ENCODE measurements at places on chromosomes 3 and 15.

- no peak for DNase-seq
Observed at GRCh38 chr3:197858598-197858997, 67.5 kb downstream of the LRCH3 start.

- no peak for DNase-seq
Observed at GRCh38 chr3:56894881-56895431, 93.2 kb upstream of the ARHGEF3 start.

DNA sequence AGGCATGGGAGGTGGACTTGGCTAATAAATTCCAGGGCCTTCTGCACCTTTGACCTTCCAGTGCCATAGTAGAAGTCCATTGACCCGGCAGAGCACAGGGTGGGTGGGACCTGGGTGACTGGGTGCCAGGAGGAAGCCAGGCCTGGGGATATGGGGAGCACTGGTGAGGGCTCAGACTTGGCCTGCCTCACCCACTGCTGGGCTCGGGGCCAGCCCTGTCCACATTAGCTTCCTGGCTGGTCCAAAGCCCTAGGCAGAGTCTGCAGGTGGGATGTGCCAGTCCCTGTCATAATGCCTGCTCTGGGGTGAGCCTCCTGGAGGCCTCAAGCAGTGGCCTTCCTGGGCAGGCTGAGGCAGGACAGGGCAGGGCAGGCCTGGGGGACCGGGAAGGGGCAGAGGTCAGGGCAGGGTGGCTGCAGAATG, 38.1 kb upstream of the CHRNB4 start:
- DNase-seq, result no peak

GRCh38 chr15:78241017-78241416, 6.7 kb upstream of the ACSBG1 start:
- DNase-seq, result peak; percentile 87

DNA sequence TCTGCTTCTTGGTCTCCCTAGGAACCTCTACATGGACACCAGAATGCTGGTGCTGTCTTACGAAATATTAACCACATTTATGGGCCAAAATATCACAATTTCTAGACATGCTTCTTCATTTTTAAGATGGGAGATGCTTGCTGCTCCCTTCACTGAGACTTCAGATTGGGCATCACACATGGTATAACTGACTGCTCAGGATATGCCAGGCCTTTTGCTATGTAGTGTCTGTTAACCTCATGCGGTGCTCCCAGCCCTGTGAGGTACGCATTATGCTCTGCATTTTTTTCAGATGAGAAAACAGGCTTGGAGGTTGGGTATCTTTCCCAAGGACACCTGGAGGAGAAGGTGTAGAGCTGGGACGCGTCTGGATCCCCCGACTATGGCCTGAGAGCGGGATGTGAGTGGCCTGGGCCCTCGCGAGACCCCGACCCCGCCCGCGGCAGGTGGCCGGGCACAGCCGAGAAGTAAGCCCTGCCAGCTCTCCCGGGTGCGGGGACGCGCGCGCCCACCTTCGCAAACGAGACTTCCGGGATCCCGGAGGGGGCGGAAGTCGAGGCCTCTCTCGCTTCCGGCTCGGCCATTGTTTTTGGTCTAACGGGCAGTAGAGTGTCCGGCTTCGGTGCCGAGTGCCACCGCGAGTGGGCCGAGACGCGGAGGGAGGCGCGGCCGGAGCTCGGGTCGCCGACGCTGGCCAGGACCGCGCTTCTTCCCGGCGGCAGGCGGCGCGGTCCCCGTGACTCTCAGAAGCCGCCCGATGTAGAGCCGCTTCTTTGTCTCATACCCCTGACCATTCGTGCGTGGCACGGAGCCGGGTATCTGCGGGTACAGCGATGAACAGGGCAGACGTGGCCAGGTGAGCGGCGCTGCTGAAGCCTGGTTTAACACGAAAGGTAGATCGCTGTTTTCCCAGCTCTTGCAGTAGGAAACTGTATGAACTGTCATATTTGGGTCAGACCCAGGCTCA, at the start of gene ZKSCAN7:
TSS of gene ZKSCAN7 (plus strand) at position 568 of the 967 bp plus-strand sequence. CDS start 1,855 bp downstream, outside the sequence.
- no peak for DNase-seq

DNA sequence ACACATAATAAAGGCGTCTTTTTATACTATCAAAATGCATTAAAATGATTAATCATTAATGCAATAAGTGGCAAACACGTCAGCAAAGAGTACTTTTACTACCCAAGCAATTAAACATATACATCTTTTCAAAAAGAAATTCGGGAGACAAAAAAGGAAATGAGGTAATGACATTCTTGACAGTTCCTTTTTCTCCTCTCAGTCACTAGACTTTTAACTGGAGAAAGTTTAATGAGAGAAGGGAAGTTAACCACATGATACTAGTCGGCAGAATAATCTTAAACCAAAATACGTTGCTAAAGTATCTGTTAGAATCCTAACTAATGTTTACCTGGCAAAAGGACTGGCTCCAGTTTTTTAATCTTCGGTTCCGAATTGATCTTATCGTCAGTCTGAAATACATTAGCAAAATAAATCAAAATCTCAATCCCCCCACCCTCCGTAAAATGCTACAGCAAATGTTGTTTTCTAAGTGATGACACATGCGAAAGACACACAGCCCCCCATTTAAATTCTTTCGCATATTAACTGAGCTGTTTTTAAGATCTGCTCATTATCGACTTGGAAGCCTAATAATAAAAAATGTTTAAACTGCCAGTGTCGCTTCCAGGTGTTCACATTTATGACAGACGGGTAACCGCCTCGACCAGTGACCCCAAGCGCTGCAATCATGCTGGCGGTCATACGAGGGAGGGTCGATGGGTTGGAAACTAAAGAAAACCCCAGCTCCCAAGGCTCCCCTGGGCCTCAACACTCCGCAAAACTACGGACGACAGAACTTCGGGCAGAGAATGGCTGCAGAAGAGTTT, 778 bp downstream of the MTMR10 start:
- DNase-seq, result peak; percentile 15

DNA sequence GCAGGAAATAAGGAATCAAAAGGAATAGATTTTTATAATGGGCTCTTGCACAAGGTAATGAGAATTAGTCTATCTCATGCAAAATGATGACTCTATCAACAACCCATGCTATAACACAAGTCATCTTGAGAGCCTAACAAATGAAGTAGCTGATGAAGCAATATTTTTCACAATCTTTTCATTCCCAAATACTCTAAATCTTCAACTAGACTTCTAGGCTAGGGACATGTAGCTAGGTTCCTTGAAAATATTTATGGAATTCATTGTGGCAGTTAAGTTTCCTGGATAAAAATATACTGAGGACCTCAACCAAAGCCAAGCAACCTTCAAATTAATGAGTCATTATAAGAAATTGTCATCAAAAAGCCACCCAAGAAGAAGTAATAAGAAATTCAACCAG, 55.4 kb downstream of the DCBLD2 start:
- DNase-seq, result no peak

- DNase-seq, result no peak
Observed at GRCh38 chr3:26631390-26631738, 8.8 kb downstream of the LRRC3B start.

DNA sequence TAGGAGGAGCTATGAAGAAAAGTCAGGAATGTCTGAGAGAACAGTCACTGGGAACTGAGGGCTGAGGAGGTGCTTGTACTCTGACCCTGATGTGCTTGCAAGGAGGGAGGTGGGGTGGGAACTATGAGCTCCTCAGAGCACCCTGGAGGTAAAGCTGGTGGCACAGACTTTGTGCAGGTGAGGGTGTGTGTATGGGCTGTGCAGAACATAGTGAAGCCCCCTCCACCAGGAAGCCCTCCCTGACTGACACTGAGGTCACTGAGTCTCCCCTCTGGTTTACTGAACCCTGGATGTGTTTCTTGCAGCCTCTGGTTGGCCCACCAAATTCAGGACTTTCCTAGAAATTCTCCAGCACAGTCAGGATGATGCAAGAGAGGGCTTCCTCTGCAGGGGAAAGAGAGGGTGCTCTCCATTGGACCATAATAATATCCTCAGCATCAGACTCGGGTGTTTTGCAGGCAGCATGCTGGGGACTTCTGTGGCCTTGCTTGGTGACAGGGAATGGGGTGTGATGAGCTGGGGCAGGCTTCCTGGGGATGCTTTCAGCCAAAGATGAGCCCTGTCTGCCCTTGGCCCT, 1.5 kb upstream of the ISLR start:
- DNase-seq, result no peak

DNA sequence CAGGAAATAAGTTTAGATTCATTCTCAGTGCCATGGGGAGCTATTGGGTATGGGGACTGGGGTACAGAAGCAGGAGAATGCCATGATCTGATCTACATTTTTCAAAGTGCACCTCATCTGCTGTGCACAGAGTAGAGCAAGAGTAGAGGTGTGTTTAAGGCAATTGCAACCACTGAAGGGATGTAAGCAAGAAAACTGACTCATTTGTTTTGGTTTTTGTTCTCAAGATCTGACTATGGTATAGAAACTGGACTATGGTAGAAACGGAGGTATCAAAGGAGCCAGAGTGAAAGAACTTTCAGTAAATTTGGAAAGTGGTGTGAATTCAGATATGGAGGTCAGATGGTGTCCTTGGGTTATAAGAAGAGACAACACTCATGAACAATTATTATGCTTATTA, 86.2 kb upstream of the CMSS1 start:
- no peak for DNase-seq
